HFF-Myc (cell line): ENCODE measurements at places on chromosomes 6 and 20.

DNA sequence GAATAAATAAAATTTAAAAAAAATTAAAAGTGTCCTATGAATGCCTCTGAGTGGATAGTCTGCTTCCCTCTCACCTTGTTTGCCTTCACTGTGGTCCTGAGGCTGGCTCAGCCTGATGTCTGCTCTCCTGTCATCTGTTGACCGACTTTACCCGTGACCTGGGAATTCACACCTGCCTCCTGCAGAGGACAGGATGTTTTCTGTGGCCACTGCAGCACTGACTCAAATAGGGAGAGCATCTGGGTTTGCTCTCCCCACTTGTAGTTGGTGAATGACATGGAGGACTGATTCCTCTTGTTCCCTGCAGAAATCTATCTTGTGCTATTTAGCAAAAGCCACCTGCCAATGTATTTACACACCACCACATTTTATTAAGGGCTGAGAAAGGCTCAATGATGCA is 52.4 kb upstream of the ERVFRD-1 start:
- no peak for DNase-seq

GRCh38 chr6:122818866-122819265 is 29.8 kb downstream of the SMPDL3A start:
- no peak for DNase-seq

DNA sequence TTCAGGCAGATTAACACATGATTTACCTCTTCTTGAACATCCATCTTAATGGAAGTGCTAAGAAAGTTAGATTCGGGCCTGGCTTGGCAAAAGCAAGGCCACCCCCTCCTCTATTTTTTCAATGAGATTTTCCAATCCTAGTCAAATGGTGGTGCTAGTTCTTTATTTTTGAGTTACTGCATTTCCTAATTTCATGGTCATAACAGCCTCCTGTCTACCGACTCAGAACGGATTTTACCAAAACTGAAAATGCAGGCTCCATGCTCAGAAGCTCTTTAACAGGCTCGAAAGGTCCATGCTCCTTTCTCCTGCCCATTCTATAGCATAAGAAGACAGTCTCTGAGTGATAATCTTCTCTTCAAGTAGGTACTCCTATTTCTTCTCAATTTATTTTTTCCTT is 117.2 kb upstream of the ESR1 start:
- DNase-seq: no peak

DNA sequence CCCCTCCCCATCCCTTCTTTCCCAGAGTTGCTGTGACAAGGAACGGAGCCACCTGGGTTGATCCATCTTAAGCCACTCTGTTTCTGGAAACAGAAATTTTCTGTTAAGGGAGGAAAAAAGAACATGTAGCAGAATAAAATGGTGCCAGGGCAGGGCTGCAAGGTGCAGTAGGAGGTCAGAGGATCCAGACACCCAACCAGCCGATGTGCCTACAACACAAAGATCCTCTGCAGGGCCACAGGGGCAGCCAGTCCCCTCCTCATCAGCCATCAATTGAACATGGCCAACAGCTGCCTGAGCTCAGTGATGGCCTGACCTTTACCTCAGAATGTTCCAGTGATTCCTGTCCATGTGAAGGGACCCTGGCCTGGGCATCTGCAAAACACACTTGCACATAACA is 11.9 kb downstream of the MDFI start:
- no peak for DNase-seq

DNA sequence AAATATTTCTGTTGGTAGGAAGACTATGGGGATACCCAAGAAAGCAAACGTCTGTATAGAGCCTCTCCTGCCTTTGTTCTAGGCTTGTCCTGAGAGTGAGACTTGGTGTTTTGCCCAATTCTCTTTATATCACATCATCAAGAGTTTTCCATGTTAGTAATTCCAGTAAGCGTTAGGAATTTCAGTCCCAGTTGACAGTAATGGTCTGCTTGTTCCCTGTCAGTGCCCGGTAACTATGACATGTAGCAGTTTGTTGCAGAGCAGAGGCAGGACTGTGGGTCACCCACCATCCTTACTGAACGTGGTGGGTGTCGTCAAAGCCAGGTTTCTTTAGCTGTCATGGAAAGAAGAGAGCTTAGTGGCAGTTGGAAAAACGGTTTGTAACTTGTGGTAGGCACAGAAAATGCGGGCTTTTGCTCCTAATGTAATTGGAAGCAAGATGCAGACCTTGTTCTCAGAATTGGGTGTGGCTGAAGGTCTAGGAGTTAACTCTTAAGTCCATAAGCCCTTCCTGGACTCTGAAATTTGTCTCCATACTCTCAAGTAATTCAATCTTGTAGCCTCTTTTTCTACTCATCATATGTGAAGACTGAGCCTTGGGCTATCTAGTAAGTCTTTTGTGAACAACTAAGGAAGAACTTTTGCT is 188.8 kb downstream of the TMEM242 start:
- DNase-seq: no peak

DNA sequence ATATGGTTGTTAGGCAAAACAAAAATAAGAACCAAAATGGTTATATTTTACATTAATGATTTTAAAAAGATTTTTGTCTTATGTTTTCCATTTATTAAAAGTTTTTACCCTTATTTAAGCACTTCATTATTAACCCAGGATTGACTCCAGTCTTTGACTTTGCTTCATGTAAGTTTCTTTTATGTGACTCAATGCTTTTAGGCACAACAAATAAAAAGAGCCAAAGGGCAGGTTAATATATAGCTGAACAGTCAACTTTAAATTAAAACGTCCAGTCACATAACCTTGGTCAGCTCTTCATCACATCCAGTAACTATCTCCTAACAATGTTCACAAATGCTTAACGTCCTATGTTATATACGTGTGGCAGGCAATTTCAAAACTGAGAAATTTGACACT is 32.7 kb downstream of the COL21A1 start:
- no peak for DNase-seq

DNA sequence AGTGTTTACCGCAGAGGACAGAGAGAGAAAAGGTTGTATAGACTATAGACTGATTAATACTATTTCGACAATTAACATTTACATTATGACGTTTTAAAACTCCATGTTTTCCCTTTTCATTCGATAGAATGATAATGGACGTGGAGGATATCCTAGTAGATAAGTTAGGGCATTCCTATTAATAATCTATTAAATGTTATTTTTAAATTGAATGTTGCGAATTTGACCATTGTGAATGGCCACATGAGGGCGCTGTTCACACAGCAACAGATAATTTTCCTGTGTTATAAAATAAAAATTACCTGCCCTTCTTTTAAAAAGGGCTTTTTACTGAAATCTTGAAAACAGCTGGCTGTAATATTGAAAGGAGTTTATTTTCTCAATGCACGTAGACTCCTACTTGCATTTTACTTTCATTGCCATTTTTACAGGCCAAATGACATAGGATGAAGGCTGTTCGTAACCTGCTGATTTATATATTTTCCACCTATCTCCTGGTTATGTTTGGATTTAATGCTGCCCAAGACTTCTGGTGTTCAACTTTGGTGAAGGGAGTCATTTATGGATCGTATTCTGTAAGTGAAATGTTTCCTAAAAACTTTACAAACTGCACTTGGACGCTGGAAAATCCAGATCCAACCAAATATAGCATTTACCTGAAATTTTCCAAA is 3.3 kb downstream of the ADGRB3 start:
- DNase-seq: no peak

- DNase-seq: peak; percentile 36
Measured at GRCh38 chr6:30154709-30155519, 6.1 kb downstream of the TRIM10 start.

- DNase-seq: no peak
Measured at GRCh38 chr6:25217302-25217701, 61.9 kb upstream of the CARMIL1 start.

- no peak for DNase-seq
Measured at GRCh38 chr6:111700135-111700690, 94.5 kb upstream of the TRAF3IP2 start.

DNA sequence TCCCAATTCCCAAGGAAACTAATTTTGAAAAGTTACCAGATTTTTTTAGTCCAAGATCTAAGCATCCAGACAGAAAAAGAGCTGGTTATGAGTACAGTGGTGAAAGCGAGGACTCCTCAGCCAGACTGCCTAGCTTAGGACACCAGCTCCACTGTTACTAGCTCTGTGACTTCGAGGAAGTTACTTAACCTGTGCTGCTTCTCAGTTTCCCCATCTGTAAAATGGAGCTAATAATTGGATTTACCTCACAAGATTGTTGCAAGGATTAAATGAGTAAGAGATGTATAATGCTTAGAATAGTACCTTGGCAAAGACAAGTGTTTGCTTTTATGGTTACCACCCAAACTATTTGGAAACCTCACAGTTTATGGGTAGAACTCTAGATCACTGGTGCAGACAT is 1.1 kb downstream of the NT5DC1 start:
- no peak for DNase-seq

DNA sequence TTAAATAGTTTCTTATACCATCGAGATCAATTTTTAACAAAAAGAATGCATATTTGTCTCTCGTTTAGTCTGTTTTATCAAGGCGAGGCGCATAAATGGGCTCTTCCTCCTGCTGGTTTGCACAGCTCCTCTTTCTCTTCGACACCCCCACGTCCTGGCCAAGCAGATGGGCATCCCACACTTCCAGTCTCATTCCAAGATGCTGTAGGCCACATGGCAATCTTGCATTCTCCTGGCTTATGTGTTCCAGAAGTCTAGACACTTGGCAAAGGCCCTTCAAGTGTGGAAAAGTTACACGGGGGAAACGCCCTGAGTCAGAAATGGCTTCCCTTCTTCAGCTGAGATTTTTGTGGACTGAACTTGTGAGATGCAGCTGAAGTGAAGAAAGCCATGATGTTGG is 447.1 kb downstream of the QKI start:
- DNase-seq: no peak

- peak; percentile 63 for DNase-seq
Measured at GRCh38 chr20:9301129-9302090, 213.0 kb upstream of the LAMP5 start.
